Astrocyte of the cerebellum (primary cell): ENCODE measurements at places on chromosomes 7 and 10.

GRCh38 chr10:76285012-76285411 is 853.6 kb downstream of the LRMDA start:
- DNase-seq = no peak

GRCh38 chr7:143042790-143043271 is 9.3 kb upstream of the OR6V1 start:
- no peak for DNase-seq

DNA sequence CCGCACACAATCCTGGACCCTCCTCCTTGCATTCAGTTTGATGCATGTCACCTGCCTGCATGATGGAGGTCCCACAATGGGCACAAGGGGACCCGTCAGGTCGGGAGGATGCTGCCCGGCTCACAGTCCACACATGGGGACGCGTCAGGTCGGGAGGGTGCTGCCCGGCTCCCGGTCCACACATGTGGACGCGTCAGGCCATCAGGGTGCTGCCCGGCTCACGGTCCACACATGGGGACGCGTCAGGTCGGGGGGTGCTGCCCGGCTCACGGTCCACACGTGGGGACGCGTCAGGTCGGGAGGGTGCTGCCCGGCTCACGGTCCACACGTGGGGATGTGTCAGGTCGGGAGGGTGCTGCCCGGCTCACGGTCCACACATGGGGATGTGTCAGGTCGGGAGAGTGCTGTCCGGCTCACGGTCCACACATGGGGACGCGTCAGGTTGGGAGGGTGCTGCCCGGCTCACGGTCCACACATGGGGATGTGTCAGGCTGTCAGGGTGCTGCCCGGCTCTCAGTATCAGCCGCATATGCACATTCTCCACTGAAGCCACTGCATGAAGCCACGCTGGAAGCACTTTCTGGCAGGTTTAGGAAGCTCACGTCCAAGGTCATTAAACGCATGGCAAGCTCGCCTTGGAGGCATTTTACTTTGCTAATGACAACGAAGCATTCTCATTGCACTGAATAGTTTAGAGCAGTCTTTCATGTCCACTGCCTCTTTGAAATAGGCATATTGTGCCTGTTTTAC is 50.3 kb downstream of the DIP2C start:
- no peak for DNase-seq

GRCh38 chr7:27113991-27114769 is 11.7 kb upstream of the HOXA2 start:
- no peak for DNase-seq

- peak; percentile 88 for DNase-seq
These were observed 109.9 kb downstream of the REEP3 start for GRCh38 chr10:63630931-63631680.

DNA sequence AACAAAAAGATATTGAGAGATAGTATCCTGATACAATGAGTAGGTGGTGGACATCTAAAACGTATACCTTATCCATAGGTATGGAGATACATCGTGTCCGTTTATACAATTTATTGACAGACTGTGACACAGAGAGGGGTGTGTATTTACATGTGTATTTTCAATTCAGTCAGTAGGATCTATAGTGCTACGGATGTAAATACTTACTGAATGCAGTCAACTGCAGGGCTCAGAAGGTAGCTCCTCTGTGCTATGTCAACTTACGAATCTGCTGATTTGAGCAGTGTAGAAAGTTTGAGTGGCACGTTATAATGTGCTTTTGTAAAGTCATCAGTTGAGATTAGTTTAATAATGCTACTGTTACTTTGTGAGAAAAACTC is 626 bp downstream of the ZNF804B start:
- no peak for DNase-seq

GRCh38 chr7:30032310-30033125 is 4.3 kb downstream of the PLEKHA8 start:
- DNase-seq = peak; percentile 33

DNA sequence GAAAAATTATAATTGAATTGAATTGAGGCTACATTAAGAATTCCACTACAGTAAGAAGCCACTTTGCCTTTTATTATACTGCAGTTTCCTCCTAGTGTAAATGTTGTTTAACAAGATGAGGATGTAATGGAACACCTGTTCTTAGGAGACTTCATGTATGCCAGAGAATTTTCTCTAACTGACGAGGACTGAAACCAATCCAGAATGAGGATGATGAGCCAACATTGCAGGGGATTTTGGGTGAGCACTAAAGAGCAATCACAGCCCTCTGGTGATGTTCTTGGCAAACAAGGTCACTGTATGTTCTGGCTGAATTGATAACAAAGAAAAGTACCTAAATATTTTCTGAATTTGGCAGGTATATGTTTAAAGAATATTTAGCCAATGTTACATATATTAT is 60.9 kb downstream of the RELN start:
- DNase-seq = no peak

GRCh38 chr10:74292871-74293427 is 141.9 kb downstream of the ADK start:
- DNase-seq = peak; percentile 75

DNA sequence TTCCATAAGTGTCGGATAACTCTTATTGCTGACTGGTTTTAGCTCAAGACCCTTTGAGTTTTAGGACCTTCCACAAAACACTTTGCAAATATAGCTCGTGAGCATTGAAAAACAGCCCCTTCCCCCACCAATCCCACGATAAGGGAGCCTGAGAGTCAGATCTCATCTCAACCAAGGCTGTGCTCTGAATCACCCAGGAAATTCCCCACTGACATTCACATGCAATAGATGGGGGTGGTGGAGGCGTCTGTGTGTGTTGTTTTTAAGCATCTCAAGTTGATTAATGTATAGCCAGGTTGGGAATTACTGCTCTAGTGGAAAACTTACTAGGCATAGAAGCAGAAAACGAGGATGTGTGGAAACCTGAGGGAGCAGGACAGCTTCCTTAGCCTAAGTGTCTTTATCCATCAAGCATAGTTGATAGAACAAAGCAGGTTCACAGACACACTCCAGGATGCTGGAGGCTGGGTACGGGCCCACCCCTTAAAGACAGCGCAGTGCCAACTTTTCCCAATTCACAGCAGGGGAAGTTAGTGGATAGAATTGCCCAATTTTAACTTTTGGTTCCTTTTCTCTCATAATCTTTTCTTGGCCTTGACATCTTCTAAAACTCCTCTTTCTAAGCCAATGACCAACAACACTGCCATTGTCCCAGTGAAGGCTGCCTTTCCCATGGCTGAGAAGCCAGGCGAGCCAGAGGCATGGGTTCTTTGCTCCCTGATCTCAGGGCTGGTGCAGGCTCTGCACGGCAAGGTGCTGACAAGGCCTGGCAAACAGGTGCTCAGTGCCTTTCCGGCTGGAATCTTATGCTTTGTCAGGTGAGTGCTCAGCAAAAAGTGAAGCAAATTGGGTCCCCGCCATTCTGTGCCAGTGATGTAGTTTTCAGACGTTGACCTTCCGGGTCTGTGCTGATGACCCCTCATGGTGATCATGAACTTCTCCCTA is 98.5 kb upstream of the INSIG1 start:
- no peak for DNase-seq

DNA sequence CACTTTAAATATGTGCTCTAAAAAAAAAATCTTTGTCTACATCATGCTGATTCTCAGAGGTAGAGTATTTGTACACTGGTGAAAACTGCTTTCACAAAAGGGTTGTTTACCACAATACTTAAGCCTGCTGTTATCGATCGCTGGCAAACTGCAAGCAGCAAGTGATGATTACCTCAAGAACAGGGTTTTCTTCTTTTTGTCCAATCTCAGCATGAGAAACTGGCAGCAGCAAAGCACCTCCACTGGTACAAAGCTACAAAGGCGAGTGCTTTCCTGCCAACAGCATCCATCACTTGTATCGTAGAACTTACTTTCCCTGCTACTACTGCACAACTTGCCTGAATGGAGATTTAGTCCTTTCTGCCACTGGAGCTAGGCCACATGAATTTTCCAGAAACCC is 276.5 kb downstream of the DGKB start:
- DNase-seq = no peak

DNA sequence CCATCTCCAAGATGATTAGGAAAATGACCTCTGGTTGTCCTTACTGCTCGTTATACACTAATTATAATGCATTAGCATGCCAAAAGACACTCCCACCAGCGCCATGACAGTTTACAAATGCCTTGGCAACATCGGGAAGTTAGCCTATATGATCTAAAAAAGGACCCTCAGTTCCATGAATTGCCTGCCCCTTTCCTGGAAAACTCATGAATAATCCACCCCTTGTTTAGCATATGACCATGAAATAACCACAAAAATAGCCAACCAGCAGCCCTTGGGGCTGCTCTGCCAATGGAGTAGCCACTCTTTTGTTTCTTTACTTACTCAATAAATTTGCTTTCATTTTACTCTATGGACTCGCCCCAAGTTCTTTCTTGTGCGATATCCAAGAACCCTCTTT is 41.6 kb upstream of the KCNMA1 start:
- no peak for DNase-seq

DNA sequence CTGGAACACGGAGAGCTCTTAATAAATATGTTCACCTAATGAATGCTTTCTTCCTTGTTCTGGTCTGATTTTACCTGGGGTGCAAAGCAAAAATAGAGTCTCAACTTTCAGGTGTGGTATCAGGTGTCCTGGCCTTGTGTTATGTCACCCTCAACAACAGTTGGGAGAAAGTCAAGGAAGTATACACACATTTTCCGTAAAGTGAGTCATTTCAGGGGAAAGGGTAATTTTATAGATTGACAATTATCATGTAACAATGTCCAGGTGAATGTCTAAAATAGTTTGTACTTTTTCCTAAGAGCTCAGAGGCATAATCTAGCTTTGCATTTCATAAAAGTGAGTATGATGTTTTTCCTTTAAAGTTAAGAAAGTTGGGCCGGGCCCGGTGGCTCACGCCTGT is 287.4 kb downstream of the SKIDA1 start:
- DNase-seq = no peak

DNA sequence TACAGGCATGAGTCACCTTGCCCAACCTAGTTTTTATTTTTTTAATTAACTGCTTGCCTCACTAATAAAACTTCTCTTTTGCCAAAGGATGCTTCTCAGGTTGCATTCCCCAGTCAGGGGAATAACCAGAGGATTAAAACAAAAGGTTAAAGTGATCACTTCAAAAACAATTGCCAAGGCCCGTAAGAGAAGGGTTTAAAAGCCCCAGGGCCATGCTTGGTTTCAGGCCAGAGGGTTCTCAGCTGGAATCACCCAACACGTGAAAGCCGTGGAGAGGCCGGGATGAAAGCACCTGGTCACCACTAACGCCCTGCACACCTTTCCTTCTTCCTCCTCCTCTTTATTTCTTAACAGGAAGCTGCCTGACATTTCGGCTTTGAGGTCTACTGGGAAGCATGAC is 587.5 kb downstream of the PTPRN2 start:
- DNase-seq = no peak

GRCh38 chr7:134630237-134630636 is 16.4 kb upstream of the BPGM start:
- DNase-seq = no peak

- no peak for DNase-seq
These were observed 151.5 kb upstream of the KAT6B start for GRCh38 chr10:74674927-74675326.

- DNase-seq = peak; percentile 43
These were observed 1.8 kb downstream of the RP9 start for GRCh38 chr7:33107136-33108066.
